ENCODE measurements at places on chromosomes 7 and 10.
A peak's percentile ranks its signal among the peaks of the same experiment; 100 is the strongest.

- peak; percentile 66 for DNase-seq
These were observed 427.1 kb downstream of the GPAM start for GRCh38 chr10:111756217-111757061.

DNA sequence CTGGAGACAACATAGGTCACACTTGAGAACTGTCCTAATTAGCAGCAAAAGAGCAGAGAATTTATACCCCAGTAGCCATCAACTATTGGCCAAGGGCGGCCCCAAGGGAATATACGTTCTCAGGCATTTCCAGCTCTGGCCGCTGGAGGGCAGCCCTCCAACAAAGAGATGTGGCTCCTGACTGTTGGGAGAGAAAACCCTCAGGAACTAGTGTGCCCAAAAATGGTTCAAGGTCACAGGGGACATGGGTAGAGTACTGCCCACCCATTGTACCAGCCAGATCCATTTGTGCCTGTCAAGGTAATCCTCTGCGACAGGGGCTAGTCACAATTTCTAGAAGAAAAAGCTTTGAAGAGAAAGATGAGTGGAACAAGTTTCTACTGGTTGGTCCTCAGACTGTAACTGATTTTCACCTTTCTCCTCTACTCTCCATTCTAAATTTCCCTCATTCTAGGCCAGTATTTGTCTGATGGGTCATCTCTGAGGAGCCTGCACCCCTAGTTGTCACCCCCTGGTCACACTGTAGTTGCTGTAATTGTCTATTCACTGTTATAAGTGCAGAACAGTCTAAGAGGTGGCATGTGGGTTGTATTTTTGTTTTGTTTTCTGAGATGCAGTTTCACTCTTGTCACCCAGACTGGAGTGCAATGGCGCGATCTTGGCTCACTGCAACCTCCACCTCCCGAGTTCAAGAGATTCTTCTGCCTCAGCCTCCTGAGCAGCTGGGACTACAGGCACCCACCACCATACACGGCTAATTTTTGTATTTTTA, 14.7 kb upstream of the C7orf33 start:
- DNase-seq = peak; percentile 65

GRCh38 chr7:155682484-155682883, 38.0 kb downstream of the RBM33 start:
- DNase-seq = no peak

DNA sequence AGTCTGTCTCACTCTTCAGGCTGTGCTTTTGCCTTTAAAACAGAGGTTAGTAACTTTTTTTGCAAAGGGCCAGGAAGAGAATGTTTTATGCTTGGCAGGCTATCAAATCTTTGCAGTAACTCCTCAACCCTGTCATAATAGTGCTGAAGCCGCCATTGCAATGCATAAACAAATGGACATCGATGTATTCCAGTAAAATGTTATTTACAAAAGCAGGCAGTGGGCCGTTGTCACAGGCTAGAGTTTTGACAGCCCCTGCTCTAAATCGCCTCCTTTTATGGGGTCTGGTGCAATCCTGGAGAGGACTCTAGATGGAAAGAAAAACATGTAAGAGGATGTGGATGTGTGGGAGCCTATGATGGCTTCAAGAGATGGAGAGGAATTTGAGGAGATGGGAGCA, 568.3 kb downstream of the TYW1 start:
- no peak for DNase-seq

DNA sequence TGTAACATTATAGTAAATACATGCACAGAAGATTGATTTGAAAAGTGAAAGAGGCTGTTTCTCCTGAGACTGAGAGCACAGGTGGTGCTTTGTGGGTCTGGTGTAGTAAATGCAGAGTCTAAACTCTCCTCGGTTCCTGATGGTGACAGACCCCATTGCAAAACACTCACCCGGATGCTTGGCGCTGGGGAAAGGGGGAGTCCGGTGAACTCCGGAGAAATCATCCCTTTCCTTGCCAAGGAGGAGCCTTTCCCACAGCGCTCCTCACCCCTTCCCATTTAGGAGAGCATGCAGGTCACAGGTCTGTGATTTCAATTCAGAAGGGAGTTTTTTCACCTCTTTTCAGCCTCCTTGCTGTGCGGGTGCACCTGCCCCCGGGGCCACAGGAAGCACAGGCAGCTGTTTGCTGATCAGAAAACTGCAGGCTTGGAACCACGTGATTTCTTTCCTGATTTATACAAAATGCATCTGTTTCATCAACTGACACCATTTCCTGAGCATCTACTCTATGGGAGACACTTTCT, 75.6 kb upstream of the LYZL2 start:
- DNase-seq = no peak

DNA sequence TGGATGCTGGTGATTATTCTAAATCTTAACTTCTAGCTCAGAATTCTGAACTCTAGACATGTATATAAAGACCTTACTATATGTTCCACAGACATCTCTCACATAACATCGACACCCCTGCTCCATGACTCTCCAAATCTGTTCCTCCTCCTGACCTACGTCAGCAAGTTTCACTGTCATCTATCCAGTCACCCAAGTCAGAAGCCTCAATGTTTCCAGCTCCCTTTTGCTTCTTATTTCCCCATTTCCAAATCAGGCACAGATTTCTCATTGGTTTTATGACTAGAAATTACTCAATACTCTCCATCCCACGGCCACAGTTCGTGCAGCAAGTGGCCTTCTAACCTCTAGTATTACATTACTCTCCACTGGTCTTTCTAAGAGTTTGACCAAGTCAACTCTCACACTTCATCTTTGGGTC, 28.5 kb downstream of the EPC1 start:
- peak; percentile 59 for DNase-seq

DNA sequence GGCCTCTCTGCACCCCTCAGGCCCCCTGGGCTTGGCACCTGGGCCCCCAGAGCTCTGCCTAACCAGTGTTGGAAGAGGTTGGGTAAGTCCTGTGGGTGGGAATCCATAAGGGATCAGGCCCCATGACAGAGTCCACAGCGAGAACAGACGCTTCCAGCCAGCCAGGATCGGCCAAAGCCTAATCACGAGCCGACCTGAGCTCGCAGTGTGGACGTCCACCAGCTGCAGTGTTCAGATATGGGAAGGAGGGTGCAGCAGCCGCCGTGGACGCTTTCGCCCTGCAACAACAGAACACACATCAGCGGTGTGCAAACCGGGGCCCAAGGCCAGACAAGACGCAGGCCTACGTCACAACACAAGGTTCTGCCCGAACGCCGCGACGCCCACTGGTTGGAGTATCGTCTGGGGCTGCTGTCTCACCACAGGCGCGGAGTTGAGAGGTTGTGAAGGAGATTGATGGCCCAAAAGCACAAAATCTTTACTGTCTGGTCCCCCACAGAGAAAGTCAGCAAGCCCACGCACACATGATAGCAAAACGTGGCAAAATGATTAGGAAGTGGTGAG, 102.1 kb downstream of the FOXL3 start:
- no peak for DNase-seq

GRCh38 chr10:55509168-55509567, 708.1 kb upstream of the PCDH15 start:
- no peak for DNase-seq

DNA sequence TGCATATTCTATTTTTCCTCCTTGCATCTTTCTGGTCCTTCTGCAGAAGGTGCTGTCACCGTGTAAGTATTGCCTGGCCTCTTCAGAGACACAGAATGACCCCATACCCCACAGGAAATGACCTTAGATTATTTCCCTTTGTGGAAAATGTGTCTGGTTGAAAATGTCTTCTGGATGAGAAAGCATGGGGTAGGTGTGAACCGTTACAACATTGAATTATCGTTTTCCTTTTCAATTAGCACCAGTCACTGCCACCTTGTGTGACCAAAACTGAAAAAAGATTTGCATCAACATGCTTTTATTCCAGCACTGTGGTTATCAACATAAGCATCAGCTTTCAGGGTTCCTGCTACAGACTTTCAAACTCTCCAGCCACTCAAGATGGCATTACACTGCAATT, 58.0 kb upstream of the CELF2 start:
- DNase-seq = no peak

DNA sequence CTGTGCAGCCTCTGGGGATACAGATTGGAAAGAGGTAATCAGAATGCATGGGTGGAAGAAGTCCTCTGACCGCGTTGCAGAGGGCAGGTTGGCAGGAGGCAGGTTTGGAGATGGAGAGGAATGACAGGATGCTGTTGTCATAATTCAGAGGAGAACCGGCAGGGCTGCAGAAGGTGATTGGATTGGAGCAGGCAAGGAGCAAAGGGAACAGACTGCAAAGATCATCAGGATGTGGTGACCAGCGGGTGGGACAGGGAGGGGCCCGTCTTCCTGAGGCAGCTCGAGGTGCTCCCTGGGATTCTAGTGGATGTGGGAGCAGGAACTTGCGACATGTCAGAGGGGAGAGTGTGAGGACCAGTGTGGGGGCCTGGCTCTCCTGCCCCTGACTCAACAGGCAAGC, 78.5 kb upstream of the PPIF start:
- DNase-seq = no peak

- DNase-seq = no peak
These were observed 5.5 kb upstream of the MDFIC start for GRCh38 chr7:114916261-114916892.

DNA sequence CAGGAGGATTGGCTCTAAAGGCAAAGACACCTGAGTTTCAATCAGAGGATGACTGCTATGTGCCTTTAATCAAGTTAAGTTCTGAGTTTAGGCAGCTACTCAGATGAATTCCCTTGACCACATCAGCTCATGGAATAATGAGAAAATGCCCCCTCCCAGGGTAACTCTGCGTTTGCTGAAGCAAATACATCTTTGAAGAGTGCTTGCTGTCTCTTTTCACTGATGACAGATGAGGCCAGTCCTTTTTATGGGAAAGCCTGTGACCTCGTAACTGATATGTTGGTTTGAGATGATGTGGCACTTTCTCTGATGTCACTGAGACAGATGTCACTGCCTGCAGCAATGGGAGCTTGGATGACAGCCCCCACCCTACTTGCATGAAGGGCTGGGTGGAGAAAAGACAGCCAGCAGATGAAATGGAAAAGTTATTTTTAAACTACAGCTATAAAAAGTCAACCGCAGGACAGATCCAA, 43.7 kb upstream of the DGKI start:
- DNase-seq = no peak

GRCh38 chr7:7257899-7258692, 75.8 kb downstream of the C1GALT1 start:
- peak; percentile 78 for DNase-seq

GRCh38 chr7:90412458-90413184, 9.4 kb downstream of the CLDN12 start:
- no peak for DNase-seq

GRCh38 chr7:80373429-80374032, 138.3 kb downstream of the GNAT3 start:
- no peak for DNase-seq

GRCh38 chr10:72483471-72483870, 128.8 kb upstream of the DNAJB12 start:
- no peak for DNase-seq

DNA sequence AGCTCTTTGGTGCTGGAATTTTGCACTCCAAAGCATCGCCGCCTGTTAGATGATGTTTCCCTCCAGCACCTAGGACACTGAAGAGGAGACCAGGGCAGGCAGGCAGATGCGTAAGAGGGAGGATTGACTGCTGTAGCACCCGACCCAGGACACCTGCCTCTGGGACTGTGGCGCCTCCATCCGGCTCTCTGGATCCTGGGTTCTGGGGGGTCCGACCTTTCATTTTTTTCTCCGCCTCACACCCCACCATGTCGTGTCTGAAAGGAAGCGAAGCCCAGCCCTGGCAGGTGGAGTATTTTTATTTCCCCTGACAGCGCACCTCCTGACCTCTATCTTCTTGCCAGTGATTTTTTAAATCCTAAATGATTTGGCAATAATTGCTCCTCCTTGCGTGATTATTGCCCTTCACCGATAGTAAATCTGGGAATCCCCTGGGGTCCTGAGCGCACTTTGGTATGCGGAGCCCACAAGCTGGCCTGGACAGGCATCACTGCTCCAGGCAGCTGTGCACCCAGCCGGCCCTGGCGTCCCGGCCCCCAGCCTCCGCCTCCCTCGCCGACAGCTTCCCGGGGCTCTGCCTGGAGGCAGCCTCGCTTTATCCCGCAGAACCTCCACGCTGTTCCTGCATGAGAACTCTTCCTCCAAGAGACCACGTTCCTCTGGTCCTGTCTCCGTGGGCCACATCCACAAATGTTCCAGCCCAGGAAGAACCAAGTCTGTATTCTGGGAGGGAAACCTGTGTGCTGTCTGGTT, 48.4 kb downstream of the LHPP start:
- no peak for DNase-seq

DNA sequence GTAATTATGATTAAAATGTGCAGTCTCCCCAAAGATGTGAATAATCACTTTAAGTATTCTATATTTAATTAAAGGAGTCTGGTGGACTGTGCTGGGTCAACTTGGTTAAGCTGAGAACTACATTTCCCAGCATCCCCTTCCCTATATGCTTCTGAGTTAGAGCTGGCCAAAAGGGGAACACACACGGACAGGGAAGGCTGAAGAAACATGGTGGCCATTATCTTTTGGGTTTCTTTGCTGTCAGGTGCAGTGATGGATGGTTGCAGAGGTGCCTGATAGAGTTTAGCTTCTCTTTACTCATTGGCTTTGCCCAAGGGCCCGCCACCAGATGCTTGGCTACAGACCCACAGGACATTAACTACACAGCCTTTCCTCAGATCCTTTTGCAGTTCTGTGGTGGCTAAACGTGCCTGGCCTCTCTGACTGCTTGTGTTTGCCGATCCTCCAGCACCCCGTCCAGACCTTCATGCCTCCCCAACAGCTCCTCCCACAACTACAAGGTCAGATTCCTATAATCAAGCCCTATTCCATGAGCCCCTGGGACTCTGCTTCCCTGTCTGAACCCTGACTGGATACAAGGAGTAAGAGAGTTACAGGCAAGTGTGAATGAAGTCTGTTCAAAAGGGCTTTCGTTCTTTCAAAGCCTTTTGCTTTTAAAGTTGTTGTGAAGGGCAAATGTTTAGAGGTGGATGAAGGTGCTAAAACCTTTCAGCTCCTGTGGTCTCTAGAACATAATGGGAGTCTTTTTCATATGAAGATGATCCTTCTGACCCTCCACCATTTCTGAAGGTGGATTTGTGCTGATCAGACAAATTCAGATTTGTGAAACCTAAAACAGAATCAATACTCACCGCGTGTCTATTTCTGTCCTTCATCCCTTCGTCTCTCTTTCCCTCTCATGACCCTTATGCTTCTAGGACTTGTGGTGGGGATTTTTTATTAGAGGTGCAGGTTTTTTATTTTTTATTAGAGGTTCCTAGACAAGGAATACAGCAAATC, 21.5 kb downstream of the BUB3 start:
- no peak for DNase-seq

- DNase-seq = no peak
These were observed 115.1 kb downstream of the RAPGEF5 start for GRCh38 chr7:22241805-22242390.

- no peak for DNase-seq
These were observed 477.4 kb upstream of the FZD8 start for GRCh38 chr10:36119455-36119854.

GRCh38 chr10:5502061-5502521, 2.7 kb upstream of the CALML5 start:
- DNase-seq = no peak

DNA sequence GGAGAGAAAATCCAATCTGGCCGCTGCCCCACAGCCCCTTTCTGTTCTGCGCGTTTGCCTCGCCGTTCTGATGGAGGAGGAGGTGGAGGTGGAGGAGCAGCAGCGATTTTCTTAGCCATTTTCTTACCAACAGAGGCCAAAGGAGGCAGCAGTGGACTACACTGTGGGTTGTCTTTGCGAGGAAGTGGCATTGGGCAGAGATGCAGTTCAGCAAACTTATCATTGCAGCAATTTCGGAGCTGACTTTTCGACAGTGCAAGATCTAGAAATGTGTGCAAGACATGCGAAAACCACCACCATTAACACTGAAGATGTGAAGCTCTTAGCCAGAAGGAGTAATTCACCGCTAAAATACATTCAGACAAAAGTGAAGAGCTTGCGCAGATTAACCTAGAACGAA, 1.9 kb upstream of the ARL4A start:
- DNase-seq = peak; percentile 56

Measured in pons (tissue), 1 donor.